Hematopoietic multipotent progenitor cell (in vitro differentiated cells): ENCODE measurements at places on chromosomes 6 and 20.

DNA sequence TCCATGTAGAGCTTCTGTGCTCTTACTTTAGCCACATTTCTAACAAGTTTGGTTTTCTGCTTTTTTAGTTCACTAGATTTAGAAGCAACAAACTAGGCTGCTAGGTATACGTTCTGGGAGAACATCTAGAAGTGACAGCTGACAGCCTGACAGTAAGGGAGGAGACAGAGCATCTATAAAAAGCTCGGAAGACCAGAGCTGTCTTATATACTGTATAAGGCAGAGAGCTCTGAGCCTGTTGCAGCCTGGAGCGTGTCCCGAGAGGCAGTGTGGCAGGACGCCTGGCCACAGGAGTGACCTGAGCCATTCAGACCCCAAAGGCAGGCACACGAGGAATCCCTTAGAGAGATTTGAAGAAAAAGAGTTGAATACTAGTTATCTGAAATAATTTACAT, 24.6 kb downstream of the PPP1R14C start:
- no peak for DNase-seq

GRCh38 chr20:5511505-5511904, 194.8 kb upstream of the PROKR2 start:
- DNase-seq: no peak

GRCh38 chr6:9225441-9225871, 790.1 kb upstream of the SLC35B3 start:
- DNase-seq: no peak

GRCh38 chr6:130020073-130020906, 1.9 kb downstream of the L3MBTL3 start:
- no peak for DNase-seq

DNA sequence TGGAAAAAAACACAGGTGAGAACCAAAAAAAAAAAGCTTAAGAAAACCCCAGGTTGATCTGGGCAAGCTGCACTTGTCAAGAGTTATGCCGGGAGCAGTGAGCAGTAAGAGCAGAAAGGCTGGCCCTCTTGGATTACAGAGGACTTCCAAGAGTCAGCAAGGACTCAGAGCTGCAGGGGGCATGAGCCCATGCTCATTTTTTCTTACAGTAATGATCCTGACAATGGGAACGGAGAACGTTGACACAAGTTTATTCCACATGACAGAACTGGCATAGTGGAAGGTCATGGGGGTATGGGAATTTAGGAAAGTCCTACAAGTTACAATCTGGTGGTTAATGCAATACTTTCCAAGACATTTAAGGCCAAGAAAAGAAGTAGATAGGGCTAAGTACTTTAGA, 256.6 kb downstream of the GMDS start:
- DNase-seq: no peak

DNA sequence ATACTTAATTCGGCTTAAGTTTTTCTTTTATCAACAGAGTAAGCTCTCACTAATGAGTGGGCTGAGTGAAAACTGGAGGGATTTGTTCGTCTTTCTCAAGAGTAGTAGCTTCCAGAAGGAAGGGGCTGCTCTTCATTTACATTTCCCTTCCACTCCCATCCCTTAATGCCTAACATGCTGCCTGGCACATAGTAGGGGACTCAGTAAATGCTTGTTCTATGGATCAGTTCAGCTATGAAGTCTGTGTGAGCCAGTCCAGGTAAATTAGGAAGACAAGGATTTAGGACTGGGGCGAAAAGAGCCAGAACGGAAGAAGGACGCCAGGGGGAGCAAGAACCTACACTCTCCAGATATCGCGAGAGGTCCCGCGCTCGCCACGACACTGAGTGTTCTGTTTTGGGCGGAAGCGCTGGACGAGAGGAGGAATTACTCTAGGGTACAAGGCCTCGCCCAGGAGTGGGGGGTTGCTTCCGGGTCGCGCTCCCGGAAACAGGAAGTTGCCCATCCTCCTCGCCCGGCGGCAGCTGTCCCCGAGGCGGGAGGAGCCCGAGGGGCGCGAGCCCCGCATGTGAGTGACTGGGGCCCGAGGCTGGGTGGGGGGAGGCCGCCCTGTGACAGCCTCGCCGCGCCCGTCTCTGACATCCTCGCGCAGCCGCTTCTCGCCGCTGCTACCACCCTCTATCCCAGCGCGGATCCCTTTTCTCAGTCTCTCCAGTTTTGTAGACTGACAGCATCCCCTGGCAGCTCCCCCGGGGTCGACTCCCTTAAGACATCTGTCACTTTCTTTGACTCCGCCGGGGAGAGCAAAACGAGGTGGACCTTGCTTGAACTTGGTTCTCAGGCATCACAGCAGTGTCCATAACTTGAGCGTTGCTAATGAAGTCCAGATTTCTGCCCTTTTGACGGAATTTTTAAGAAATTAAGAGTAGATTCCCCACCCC, at the start of gene C6orf89:
C6orf89 (plus strand) TSS at position 492 of the 941 bp plus-strand sequence. CDS start 13,493 bp downstream, outside the sequence.
- DNase-seq: peak; percentile 99

GRCh38 chr6:85460921-85461797, 11.3 kb downstream of the NT5E start:
- DNase-seq: no peak

- no peak for DNase-seq
These were observed 16.1 kb downstream of the PCMTD2 start for GRCh38 chr20:64271636-64272035.

DNA sequence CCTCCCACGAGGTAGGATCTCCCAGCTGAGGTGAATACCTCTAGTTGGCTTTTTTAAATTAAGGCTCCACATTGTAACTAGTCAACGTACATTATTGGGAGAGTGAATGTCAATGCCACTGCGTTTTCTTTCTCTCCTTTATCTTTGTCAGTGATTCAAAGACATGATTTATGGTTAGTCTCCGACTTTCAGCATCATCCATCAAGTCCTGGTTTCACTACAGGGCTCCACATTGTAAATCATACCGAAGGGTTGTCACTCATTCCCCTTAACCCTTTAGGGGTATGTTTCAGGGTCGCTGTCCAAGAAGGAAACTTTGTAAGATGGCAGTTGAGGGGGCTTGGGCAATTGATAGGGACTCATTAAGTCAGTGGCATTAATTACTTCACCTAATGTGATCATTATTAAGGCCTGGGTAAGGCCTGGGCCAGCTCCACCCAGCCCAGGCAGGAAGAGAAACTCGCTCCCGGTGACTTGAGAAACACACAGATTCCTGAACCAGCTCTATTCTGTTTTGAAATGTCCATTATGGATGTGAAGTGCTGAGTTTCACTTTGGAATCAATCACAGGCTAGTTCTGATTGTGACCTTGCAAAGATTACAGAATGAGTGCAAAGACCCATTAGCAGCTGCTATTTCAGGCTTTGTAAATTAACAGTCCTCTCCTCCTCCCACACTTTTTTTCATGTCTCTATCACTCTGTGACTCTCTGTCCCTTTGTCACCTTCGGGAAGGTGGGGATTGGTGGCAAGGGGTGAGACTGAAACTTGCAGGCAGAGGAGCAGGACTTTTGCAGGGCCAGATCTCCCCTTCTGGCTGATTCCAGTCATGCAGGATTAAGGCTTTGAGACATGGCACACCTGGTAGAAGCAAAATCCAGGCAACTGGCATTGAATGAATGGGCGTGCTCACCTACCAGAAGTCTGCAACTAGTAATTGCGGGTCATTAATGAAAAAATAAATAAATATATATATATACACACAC, 222.4 kb downstream of the TSHZ2 start:
- no peak for DNase-seq
